ENCODE measurements at places on chromosomes 1 and 21.

- DNase-seq: no peak
These were observed 2.1 kb upstream of the CAPN9 start for GRCh38 chr1:230745071-230745470.

DNA sequence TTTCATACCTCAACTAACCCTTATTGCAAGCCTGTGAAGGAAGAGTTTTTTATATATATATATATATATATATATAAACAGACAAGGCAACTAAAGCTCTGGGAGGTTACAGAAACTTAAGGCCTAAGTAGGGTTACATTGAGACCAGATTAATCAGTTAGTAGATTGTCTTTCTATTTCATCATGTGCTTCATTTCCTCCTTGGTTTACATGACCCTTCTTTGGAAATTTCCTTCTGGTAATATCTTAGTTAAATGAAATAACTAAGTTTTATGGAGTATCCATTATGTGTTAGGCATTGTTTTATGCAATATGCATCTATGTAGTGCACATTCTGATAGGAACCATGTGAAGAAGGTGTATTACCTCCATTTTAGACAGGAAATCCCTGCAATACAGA lies 112.7 kb downstream of the FGGY start:
- DNase-seq: no peak

DNA sequence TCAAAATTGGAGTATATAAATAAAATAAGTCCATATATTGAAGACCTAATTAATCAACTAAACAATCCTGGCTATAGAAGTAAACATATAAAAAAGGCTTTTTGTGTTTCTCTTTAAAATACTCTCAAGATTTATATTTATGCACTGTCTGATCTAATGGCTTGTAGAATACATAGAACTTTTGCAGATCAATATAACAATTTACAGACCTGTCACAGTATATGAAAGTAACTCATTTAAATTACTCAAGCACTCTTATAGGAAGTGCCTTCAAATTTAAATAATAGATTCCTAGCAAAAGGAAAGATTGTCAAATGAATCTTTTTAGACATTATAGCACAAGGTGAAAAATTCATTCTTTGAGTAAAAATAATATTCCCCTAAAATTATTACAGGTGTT lies 615.8 kb upstream of the RGS18 start:
- DNase-seq: no peak

DNA sequence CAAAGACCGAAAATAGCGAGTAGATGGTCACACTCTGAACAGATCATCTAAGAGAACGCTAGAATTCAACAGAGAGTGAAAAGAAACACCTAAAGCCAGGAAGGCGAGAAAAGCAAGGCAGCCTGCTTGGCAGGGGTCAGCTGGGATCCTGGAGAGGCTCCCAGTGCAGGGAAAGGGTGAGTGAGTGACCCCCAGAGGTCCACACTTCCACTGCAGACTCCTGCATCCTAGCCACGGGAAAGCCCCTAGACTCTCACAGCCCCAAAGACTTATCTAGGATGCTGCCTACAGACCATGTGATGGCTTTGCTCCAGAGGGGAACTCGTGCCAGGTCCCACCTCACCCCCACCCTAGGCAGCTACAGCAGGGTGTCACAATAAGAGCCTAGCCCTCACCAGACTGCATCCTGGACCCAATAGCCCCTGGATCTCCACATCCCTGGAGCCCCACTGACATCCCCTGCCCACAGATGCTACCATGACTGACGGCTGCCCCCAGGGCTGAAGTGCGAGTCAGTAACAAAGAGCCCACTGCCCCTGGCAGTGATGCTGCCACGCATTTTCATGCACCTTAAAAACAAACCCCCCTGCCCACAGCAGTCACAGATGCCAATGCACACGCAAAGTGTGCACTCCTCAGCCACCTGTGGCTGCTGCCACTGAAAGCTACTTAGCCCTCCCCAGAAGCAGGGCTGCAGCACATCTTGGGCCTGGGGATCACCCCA lies 62.2 kb downstream of the PSMG1 start:
- DNase-seq: no peak

All from heart left ventricle (tissue), 16 donors.